ENCODE measurements at places on chromosomes 4 and X. TPM values are rescaled to one million over a fixed set of nuclear protein-coding genes. Genes with fewer than 3 reads are reported as not detected.

The ATP10D gene
- total RNA-seq = 13.9 TPM

The OFD1 gene
- total RNA-seq = 10.8 TPM

The ATP2B3 gene
- not detected for total RNA-seq

The GSX2 gene
- total RNA-seq = not detected

All from subcutaneous preadipocyte (primary cell).